ENCODE measurements at places on chromosomes 12 and 14. TPM values are rescaled to one million over a fixed set of nuclear protein-coding genes. Genes with fewer than 3 reads are reported as not detected.

DNA sequence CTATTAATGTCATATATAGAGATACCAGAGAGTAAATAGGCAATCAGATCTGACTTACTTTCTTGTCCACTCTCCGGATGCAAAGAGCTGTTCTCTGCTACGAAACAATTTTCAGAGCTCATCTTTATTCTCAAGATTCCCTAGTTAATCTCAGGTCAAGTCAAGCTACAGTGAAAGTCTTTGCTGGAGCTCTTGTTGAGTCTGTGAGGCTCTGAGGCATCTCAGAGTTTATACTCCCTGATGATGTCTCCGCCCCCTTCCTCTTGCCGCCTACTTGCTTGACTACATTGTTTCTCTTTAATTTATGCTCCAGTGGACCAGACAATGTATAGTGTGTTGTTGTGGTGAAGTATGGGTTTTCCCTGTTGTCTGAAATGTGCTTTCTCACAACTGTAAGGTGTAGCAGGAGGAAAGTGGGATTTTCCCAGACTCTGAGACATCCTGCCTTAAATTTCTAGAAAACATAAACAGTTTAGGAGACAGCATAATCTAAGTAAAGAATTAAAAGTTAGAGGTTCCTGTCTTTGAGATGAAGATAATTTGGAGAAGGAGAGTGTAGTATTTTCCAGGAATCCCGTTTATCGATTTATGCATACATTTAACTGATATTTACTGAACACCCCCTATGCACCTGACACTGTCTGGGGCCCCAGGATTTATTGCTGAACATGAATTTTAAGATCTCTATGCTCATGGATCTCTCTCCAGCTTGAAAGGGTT is at the start of gene CD69:
TSS of gene CD69 (minus strand) at position 203 of the 720 bp plus-strand sequence. CDS start at position 122, 81 bp downstream.
- peak; percentile 88 for DNase-seq

- DNase-seq = no peak
Measured at GRCh38 chr14:104898870-104899510, 25.7 kb upstream of the PLD4 start.

DNAJC22 gene
- total RNA-seq = not detected

DNA sequence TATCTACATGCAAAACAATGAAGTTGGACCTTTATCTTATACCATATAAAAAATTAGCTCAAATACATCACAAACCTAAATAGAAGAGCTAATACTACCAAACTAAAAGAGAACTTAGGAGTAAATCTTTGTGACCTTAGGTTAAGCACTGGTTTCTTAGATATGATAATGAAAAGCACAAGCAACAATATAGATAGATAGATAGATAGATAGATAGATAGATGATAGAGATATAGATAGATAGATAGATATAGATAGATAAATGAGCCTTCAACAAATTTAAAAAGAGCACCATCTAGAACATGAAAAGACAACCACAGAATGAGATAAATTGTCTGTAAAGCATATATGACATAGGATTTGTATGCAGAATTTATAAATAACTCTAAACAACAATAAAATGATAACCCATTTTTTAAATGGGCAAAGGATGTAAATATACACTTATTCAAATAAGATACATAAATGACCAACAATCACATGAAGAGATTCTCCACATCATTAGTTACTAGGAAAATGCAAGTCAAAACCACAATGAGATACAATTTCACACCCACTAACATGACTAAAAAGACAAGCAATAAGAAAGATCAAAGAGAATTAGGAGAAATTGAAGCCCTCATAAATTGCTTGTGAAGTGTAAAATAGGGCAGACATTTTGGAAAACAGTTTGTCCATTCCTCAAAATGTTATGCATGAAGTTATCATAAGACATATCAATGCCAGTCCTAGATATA is 293.7 kb downstream of the BTG1 start:
- DNase-seq = no peak

MSRB3 gene
- not detected for total RNA-seq

DNA sequence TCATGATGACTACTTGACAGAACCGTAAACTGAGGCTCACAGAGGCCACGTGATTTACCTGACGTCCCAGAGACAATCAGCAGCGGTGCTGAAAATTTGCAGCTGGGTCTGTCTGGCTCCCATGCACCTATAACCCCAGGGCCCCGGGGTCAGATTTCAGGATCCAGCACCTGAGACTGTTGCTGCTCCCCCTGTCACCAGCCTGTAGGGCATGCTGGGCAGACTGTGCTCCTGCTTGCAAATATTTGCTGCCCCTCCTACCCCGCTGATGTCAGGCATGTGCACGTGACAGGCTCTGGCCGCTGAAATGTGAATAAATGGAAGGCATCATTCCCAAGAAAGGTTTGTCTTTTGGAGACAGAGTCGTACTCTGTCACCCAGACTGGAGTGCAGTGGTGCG is 6.0 kb downstream of the MMAB start:
- no peak for DNase-seq
